ENCODE measurements at places on chromosomes 3 and 15.

DNA sequence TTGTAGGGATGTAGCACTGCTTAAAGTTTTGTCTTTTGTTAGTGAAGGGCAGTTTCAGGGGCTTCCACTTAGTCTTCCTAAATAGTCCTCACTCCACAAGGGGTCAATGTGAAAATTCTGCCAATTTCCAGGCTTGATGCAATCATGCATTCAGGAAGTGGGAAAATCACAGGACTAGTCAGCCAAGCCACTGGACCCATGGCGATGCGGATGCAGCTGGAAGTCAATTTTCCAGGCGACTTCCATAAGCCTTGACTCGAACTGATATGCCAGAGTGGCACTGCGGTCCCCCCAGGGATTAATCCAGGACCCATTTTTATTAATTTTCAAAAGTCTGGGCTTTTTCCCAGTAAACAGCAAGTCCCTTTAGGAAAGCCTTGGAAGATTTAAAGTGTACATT, 26.1 kb downstream of the GBE1 start:
- no peak for DNase-seq

- peak; percentile 37 for DNase-seq
Measured at GRCh38 chr3:154904328-154904727, 175.8 kb upstream of the MME start.

- DNase-seq, result no peak
Measured at GRCh38 chr3:10392244-10392643, 71.3 kb upstream of the SEC13 start.

- no peak for DNase-seq
Measured at GRCh38 chr3:15120986-15121385, 22.0 kb upstream of the RBSN start.

GRCh38 chr3:128398586-128398985, 68.1 kb downstream of the DNAJB8 start:
- no peak for DNase-seq

DNA sequence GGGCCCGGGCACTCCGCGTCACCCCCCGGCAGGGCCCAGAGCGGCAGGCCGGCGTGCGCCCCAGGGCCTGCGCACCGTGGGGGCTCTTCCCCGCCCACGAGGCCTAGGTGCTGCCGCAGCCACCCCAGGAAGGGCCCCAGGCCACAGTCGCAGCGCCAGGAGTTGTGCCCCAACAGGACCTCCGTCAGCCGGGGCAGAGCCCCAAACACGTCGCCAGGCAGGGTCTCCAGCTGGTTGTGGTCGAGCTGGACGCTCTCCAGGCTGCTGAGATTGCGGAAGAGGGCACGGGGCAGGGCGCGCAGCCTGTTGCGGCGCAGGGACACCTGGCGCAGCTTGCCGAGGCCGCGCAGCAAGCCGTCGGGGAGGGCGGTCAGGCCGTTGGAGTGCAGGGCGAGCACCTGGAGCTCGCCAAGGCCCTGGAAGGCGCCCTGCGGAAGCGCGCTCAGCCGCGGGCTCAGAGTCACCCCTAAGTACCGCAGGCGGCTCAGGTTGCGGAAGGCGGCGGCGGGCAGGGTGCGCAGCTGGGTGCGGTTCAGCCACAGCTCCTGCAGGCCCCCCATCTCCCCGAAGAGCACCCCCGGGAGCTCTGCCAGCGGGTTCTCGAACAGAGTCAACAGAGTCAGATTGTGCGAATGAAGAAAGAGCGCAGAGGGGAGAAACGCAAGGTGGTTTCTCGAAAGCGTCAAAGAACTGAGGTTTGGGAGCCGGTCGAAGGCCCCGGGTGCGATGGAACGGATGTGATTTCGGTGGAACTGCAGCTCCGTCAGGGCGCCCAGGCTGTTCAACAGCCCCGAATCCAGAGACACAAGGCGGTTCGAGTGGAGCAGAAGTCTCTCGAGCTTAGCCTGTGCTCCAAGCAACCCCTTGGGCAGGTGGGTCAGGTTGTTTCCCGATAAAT, 2.0 kb downstream of the GP5 start:
- no peak for DNase-seq

GRCh38 chr3:12405432-12406272, 78.6 kb upstream of the TSEN2 start:
- peak; percentile 79 for DNase-seq

GRCh38 chr3:104546301-104546700, 820.4 kb upstream of the ALCAM start:
- no peak for DNase-seq

DNA sequence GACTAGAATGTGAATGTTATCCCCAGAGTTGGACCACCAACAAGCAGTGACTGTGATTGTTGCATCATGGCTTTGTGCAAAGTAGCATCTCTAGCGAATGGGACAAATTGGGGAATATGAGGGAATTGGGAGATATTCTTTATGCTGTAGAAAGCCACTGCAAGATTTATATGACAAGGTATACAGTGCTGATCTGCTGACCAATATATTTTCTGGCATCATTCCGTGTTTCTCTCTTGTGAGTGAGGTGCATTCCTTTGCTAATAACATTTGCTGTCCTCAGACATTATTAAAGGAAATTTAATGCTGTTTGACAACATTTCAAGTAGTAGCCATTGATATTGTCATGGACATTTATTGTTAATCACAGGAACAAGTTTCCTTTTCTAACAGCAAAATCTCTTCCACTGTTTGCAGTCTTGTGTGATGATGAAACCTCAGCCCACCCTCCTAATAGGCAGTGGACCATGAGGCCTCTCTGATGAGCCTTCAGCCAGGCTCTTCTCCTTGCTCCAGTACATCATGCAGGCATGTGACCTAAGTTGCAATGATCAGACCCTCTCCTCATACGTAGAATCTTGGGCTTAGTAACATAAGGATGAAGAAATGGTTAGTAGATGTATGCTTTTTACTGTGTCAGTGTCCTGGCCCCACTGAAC, 16.1 kb downstream of the CNTN4 start:
- DNase-seq, result no peak

DNA sequence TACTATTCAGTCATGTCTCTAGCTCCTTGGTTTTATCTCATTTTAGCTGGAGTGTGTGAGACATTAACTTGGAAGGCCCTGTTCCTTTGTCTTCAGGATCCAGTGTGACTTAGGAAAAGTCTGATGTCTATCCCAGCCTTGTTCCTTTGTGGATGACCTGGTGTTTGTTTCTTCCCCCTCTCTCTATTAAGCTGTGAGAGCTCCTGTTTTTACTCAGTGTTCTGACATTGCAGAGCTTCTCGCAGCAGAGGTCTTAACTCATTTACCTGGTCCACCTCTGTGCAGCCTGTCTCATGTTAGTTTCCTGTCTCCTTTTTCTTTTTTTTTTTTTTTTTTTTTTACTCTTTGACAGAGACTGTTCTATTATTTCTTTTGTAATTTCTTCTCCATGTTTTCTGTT, 43.1 kb downstream of the KLF13 start:
- no peak for DNase-seq

- DNase-seq, result peak; percentile 48
Measured at GRCh38 chr3:122890077-122890719, 95.3 kb downstream of the SLC49A4 start.

- no peak for DNase-seq
Measured at GRCh38 chr3:23835802-23836201, 30.0 kb downstream of the UBE2E1 start.

DNA sequence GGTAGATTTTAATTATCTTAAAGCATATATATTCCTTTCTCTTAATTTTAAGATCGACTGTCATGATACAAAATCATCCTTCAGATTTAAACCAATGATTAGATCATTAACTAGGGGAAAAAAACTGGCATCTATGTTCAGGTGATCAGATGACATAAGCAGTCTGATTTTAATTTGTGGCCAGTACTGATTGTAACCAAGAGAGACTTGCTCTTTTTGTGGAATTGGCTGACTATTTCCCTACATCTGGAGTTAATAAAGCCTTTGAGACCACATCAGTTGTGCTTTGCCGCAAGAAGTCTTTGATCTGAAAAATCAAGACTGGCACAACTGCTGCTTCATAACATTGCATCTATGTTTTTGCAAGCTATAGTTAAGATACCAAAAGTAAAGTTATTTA, 148.4 kb upstream of the CGNL1 start:
- DNase-seq, result peak; percentile 76

DNA sequence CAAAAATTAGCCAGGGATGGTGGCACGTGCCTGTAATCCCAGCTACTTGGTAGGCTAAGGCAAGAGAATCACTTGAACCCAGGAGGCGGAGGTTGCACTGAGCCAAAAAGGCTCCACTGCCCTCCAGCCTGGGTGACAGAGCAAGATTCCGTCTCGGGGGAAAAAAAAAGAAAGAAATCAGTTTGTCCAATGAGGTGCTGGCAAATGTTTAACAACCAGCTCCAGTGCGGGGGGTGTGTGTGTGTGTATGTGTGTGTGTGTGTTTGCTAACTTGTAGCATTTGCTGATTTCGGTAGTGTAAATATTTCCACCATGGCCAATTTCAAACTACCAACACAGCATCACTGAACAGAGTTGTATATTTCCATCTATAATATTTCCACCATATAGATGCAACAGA, 23.8 kb upstream of the IDH2 start:
- no peak for DNase-seq

- no peak for DNase-seq
Measured at GRCh38 chr15:75153565-75154276, 48.0 kb upstream of the C15orf39 start.

DNA sequence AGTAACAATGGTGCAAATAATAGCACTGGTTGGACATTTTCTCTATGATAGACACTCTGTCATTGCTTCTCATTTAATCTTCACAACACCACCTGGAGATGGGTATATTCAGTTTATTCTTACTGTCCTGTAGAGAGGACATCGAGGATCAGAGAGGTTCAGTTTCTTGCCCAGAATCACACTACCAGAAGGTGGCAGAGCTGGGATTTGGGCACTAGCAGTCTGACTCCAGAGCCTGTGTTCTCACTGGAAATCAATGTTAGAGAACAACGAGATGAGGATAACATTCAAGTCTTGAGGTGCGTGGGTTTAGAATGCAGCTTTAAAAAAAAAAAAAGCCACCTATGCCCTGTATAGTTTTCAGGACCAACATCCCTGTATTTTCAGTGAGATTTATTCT, 127.8 kb downstream of the SYNPR start:
- peak; percentile 1 for DNase-seq

- DNase-seq, result no peak
Measured at GRCh38 chr3:24578951-24579421, 84.3 kb upstream of the THRB start.

GRCh38 chr3:51024765-51025632, 350.3 kb downstream of the DOCK3 start:
- DNase-seq, result no peak

DNA sequence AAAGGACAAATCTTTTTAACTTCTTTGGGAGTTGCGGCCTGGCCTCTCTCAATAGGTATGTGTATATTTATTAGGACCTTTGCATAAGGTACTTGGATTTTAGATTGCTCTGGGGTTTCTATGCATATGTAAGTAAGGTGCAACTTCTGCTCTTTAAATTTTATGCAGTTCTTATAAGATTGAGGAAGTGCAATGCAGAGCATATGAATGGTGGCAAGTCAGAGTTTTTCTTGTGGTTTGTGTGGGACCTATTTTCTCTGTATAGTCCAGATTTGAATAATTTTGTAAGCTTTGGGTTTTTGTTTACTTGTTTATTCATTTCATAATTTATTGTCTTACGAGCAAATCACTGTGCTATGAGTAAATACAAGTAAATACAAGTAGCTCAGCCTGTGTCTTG, 101.5 kb downstream of the ATG7 start:
- DNase-seq, result no peak

DNA sequence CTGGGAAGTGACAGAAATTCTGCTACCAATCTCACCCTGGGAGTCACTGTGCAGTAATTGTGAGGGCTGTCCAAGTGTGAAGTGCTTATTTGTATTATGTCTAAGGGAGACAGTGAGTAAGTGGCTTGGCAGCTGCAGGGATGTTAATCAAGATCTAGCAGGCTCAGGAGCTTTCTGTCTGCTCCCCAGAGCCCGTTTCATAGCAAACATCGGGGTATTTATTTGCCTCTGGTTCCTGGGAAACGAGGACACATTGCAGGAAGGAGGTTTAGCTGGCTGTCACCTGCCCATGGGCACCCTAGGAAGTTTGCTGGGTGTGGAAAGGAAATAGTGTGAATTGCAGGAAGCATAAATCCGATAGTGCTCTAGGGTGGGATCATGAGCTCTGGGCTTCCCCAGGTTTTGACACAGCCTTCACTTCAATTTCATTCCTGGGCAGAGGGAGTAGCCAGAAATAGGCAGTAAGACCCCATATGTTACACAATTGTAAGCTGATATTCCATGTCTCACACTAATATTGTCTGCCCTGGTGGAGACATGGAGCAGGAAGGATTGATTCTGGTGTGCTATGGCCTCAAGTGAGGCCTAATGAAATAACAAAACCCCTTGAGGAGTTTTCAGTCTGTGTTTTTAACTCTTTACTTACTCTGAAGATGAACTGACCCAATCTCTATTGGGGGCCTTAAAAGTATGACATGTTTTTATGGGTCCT, 74.1 kb upstream of the MITF start:
- DNase-seq, result peak; percentile 44

GRCh38 chr15:80599359-80599758, 95.8 kb upstream of the ABHD17C start:
- DNase-seq, result peak; percentile 92

DNA sequence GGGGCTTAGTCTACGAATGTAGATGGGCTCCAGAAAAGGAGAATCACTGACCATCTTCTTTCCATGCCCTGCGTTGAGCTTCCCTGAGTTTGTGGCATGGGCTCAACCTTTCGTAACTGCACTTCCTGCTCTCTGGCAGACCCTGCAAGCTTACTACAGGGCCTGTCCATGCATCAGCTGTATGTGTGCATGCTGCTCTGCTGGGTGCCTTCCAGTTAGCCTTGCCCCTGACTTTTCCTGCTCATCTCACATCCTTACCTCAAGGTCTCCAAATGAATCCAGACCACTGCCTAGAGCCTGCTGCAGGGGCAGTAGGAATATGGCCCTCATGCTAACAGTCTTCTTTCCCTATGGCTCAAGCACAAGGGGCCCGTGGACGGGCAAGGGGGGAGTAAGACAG, 2.0 kb upstream of the TF start:
- DNase-seq, result no peak

GRCh38 chr3:10334459-10334858, 13.5 kb upstream of the SEC13 start:
- DNase-seq, result peak; percentile 78

GRCh38 chr15:45873781-45874180, 239.0 kb downstream of the SQOR start:
- peak; percentile 82 for DNase-seq

DNA sequence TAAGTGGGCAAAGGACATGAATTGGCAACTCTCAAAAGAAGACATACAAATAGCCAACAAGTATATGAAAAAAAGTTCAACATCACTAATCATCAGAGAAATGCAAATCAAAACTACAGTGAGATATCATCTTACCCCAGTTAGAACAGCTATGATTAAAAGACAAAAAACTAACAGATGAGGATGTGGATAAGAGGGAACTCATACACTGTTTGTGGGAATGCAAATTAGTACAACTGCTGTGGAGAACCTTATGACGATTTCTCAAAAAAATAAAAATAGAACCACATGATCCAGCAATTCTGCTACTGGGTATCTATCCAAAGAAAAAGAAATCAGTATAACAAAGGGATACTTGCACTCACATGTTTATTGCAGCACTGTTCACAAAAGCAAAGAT, 28.6 kb downstream of the NEK10 start:
- no peak for DNase-seq

- no peak for DNase-seq
Measured at GRCh38 chr3:171768281-171768900, 41.9 kb downstream of the PLD1 start.
